AG10803 (cell line): ENCODE measurements at places on chromosomes 2 and 18.
A peak's percentile ranks its signal among the peaks of the same experiment; 100 is the strongest.

GRCh38 chr2:110998311-110998710, 122.4 kb upstream of the BCL2L11 start:
- DNase-seq: no peak

GRCh38 chr2:239229545-239230279, 171.1 kb downstream of the HDAC4 start:
- no peak for DNase-seq

DNA sequence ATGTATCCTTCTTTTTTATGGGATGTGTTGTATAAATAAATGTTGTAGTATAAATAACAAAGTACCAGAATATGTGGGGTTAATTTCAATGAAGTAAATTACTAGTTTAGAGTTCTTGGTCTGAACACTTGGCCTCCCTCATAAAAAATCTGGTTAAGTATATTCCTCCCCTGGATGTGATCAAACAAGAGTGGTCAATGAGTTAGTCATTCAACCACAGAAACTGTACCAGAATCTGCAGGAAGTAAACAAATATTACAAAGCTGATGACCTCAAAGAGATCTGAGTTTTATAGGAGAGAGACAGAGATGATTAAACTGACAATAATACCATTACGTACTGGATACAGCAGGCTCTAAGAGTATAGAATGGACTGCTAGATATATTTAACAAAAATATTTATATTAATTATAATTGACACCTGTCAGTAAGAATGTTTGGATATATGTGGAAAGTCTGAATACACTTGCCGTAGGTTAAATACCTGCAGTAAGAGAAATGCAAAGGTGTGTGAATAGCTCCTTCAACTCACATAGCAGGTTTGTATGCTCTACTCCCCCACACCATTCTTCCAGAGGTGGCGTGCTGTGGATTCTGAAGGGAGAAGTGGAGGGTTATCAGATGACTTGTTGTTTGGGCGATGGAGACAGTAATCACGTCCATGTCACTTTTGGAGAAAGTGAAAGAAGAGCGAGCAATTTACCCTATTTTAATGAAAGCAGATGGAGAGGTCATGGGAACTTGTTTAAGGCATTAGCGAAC, 108.3 kb upstream of the LRATD1 start:
- peak; percentile 82 for DNase-seq

GRCh38 chr18:79424880-79425568, 29.3 kb downstream of the NFATC1 start:
- no peak for DNase-seq

DNA sequence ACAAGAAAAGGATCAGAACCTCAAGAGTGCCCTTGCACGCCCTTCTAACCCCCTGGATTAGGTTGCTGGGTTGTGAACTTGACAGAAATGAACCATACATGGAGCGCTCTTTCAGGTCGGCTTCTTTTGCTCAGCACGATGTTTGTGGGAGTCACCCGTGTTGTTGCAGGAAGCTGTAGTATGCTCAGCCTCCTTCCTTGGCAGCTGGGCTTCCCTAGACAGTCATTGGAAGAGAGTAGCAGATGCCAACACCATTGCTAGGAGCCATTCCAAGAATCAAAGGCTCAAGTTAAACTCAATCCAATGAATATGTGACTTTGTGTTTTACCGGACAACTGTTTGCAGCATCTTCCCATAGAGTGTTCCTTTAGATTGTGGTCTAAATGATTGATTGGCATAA, 47.0 kb downstream of the RAB12 start:
- peak; percentile 17 for DNase-seq

DNA sequence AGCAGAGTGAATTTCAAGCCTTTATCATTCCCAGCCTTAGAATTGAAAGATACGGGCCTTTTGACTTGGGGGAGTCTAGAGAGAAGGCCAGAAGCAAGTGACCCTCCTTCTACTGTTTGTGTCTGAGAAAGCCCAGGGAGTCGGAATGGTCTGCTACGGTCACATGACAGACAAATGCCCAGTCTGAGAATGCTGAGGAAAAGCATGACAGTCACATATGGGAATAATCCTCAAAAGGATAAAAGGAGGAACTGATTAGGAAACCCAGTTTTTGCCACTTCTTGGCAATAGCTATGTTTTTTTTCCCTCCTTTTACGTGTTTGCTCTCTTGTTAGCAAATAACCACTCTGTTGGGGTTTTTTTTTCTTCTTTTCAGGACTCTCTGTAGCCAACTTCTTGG, 38.1 kb upstream of the HNRNPA3 start:
- peak; percentile 70 for DNase-seq

- no peak for DNase-seq
Observed at GRCh38 chr2:23093513-23093912, 291.5 kb upstream of the KLHL29 start.

GRCh38 chr2:16330571-16330970, 335.1 kb downstream of the CYRIA start:
- DNase-seq: no peak

- DNase-seq: no peak
Observed at GRCh38 chr2:179096090-179096489, 46.2 kb upstream of the CCDC141 start.

DNA sequence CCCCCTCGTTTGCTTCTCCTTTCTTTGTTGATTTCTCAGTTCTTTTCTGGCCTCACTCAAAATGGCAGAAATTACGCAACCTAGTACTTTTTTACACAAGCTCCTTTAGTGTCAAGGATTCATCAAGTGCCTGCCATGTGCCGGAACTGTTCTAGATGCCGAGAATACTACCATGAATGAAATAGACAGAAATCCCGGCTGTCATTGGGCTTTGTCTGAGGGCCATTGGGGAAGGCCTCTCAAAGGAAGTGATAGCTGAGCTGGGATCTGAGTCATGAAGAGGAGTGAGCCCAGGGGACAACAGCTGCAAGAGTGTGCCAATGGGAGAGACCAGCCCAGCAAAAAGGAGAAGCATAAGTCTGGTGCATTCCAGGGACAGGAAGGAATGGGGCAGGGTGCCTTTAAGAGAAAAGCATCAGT, 34.3 kb upstream of the PPP1CB start:
- DNase-seq: peak; percentile 80

- no peak for DNase-seq
Observed at GRCh38 chr2:79275197-79275596, 115.6 kb upstream of the REG3A start.

GRCh38 chr2:96112501-96113366, 3.6 kb downstream of the ADRA2B start:
- no peak for DNase-seq

DNA sequence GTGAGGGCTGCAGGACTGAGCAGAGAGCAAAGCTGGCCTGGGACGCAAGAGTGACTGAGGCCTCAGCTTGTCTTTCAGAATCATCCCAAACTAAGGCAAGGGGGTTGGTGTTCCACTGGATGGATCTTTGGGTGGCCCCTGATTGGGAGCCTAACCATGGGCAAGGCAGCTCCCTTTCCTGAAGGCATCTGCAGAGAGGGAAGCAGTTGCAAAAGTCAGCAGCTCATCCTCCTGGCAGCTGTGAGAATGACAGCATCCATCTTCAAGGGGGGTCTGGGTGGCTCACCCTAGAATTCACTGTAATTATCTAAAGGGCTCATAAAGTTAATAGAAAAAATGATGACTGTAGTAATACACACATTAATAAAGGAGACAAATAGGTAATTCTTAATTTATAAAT, 46.5 kb upstream of the RAB31 start:
- DNase-seq: no peak

- no peak for DNase-seq
Observed at GRCh38 chr18:47936952-47937351, 6.5 kb upstream of the SMAD2 start.

DNA sequence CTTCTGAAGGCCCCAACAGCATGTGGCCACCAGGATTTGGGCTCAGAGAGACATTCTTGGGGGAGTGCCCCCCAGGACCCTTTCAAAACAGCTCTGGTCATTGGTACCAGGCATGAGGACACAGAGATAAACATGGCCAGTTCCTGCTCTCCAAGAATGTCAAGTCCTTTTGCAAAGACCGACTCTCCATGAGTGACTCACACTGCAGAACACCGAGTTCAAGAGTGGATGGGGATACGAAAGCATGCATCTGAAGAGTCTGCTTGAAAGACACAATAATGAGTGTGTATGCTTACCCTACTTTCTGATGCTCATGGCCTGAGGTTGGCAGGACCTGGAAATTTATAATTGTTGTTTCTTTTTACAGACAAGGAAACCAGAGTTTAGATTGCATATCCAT, 450.6 kb downstream of the TSN start:
- peak; percentile 8 for DNase-seq

GRCh38 chr2:154911729-154912128, 213.2 kb downstream of the KCNJ3 start:
- DNase-seq: no peak

DNA sequence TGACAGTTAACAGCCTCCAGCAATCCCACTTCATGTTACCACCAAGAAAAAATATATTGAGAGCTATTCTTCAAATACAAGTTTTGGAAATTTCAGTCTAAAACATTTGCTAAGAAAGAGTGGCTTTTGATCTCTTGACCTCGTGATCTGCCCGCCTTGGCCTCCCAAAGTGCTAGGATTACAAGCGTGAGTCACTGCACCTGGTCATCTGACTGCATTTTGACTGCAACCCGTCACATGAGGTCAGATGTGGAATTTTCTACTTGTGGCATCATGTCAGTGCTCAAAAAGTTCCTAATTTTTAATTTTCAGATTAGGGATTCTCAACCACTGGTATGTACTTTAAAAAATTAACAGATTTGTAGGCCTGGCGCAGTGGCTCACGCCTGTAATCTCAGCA, 9.1 kb upstream of the CLK1 start:
- DNase-seq: no peak

- no peak for DNase-seq
Observed at GRCh38 chr2:143361346-143361745, 232.1 kb downstream of the ARHGAP15 start.

- no peak for DNase-seq
Observed at GRCh38 chr2:201915446-201915845, 109.1 kb downstream of the CDK15 start.

DNA sequence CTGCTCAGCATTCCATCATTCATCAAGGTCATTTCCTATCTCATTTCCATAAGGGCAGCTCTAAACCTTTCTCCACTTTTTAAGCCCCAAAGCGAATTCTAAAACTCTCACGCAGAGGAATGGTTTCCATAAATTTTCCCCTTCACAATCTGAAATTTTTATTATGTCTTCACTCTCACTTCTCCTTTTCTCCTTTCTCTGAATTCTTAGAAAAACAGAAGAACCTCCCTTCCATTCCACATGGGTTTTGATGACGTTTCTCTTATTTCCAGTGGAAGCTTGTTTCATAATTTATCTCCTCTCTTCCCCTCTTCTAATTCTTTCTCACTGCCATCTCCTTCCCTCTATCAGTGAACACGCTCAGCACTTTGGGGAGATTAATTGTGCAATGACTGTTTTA, 97.3 kb downstream of the SPATS2L start:
- DNase-seq: no peak

DNA sequence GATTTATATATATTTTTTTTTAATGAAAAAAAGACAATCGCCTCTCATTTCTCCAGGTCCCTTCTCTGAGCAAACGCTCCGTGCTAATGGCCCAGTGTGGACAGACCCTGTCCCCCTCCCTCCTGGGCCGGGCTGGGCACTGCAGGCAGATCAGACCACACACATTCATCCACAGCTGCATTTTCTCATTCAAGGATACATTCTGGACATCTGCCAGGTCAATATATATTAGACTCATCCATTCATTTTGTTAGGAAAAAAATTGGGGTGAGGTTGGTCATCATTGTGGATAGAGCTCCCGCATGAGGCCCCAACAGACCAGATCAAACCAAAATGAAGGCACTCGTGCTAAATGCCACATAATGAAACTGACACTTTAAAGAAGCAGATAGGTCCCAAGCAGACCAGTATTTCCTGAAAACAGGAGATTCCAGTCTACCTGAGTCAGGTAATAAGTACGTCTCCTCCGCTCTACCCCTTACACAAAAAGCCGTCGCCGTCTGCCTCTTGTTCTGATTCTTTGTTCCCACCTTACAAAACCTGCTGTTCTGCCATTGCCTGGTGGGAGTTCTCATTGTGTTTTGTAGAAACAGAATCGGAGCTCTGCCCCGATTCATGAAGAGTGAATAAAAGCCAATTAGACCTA, 15.4 kb upstream of the OTOS start:
- DNase-seq: no peak

GRCh38 chr2:191539068-191539467, 138.9 kb upstream of the NABP1 start:
- DNase-seq: peak; percentile 35

- DNase-seq: peak; percentile 60
Observed at GRCh38 chr2:10390369-10390801, 57.7 kb downstream of the ODC1 start.

GRCh38 chr2:127100251-127101047, 6.5 kb downstream of the BIN1 start:
- DNase-seq: peak; percentile 67

DNA sequence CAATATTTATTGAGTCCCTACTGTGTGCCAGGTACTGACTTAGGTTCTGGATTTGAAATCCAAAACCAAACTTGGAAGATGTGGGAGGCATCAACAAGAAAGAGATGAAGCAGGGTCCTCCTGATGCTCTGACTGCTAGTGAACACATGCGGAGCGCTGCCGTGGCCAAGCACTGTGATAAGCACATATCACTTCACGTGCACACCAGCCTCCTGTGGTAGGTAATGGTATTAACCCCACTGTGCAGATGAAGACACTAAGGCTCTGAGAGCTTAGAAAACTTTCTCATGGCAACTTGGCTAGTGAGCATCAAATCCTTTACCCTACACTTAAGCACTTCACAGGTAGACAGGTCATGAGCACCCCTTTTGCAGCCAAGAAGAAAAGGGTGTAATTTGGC, 216.1 kb downstream of the HAUS1 start:
- no peak for DNase-seq
